Renal cortical epithelial cell (primary cell): ENCODE measurements at places on chromosomes 6 and 20. TPM values are rescaled to one million over a fixed set of nuclear protein-coding genes. Genes with fewer than 3 reads are reported as not detected.

GRCh38 chr20:48595495-48596333, 232.1 kb downstream of the PREX1 start:
- DNase-seq, result no peak

RPS10 gene
- total RNA-seq, result 755 and 4,125 TPM in 2 replicates

DNA sequence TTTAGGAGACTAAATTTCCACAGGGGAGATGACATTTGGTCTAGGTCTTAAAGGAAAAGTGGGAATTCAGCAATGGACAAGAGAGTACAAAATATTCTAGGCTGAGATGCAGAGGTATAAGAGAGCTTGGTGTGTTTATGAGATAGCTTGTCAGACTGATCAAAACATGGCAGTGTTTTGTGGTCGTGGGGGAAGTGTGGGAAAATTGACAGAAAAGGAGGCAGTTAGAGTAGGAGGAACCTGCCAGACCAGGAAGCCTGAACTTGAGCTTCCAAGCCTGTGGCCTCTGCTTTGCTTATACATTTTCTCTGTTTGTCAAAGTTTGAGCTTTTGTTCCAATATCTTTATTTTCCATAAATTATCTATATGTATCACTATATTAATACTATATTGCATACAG, 69.5 kb upstream of the MAP3K7 start:
- no peak for DNase-seq

DNA sequence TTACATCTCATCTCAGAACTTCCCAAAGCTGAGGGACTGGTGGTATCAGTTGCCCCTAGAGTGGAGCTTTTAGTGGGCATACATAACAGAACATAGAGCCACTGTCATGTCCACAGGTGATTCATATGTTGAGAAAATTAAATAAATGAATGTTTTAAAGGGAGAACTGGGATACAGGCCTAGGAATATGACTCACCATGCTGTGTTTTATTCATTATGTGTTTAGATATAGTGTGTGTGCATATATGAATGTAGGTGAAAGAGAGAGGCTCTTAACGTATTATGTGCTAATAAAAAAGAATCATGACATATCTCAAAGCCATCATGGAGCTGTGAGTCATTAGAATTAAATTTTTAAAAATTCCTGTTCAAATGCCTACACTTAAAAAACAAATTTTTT, 332.2 kb upstream of the RSPO3 start:
- DNase-seq, result no peak

DNA sequence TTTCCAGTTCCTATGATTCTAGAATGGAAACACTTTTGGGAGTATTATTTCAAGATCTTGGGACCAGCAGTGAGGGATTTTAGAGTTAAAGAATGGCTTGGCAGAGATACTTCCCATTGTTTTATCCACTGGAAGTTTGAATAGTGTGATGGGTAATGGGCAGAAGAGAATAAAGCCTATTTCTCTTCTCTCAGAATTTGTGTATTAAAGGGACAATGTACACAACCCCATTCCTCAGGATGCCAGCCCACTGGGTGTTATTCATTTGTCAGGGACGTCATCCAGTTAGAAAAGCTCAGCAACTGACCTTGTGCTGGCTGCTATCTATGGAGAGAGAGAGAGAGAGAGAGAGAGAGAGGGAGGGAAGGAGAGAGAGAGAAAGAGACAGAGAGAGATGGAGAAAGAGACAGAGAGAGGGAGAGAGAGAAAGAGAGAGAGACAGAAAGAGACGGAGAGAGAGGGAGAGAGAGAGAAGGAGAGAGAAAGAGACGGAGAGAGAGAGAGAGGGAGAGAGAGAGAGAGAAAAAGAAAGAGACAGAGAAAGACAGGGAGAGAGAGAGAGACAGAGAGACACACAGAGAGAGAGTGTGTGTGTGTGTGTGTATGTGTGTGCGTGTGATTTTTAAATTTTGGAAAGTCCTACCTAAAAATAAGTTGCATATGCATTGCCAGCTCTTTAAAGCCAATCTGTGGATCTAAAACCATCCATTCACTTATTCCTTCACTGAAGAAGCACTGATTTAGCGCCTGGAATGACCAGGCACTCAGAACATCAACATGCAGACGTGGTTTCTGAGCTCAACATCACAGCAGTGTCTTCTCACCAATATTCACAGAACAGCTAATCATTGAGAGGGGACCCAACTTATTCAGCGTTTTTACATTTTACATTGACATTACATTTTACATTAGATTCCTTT, 388.8 kb downstream of the THBS2 start:
- DNase-seq, result no peak

RMND1 gene
- total RNA-seq, result 30.4 and 35.9 TPM in 2 replicates

DNA sequence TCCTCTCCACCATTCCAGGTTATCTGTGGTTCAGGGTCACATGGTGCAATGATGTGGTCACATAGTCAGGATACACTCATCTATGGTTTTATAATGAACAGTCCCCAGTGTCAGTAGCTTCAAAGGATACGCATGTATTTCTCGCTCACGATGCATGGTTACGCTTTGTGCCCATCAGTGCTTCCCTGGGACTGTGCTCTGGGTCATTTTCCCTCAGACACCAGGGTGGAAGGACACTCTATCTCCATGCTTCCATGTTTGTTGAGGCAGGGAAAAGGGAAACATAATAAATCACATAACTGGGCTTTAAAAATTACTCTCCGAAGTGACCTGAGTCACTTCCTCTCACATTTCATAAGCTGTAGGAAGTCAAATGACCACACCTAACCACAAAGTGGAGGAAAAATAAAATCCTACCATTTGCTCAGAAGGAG, 394.8 kb upstream of the NOX3 start:
- DNase-seq, result peak; percentile 72

GRCh38 chr6:112468359-112468758, 121.2 kb downstream of the RFPL4B start:
- peak; percentile 72 for DNase-seq

DNA sequence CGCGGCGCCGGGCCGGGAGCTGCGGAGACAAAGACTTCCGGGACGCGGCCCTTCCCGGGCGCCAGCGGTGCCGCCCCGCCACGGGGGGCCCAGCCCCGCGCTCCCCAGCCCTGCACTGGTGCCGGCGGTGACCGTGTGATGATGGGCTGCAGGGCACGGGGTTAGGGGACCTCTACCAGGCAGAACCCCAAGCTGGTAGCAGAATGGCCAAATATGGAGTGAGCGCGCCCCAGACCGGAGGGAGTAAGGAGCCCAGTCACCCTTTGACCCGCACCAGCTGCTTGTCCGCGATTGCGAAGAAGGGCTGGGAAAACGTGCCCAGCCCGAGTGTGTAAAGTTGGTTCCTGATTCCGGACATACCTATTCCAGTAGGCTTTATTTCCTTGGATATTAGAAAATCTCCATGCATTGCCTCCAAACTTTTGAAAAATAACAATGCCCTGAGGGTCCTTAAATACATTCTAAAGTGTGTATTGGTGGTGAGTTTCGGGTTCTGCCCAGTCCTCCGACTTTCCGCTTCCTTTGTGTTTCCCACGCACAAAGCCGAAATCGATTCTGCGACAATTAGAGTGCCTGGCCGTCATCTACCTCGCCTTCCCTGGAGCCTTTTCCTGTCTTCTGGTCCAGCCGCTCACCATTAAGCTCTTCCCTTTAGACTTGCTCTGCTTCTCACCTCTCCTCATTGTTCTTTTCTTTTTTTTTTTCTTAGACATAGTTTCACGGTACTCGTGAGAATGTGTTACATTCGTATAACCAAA, 1.1 kb downstream of the ABRACL start:
- peak; percentile 34 for DNase-seq

DNA sequence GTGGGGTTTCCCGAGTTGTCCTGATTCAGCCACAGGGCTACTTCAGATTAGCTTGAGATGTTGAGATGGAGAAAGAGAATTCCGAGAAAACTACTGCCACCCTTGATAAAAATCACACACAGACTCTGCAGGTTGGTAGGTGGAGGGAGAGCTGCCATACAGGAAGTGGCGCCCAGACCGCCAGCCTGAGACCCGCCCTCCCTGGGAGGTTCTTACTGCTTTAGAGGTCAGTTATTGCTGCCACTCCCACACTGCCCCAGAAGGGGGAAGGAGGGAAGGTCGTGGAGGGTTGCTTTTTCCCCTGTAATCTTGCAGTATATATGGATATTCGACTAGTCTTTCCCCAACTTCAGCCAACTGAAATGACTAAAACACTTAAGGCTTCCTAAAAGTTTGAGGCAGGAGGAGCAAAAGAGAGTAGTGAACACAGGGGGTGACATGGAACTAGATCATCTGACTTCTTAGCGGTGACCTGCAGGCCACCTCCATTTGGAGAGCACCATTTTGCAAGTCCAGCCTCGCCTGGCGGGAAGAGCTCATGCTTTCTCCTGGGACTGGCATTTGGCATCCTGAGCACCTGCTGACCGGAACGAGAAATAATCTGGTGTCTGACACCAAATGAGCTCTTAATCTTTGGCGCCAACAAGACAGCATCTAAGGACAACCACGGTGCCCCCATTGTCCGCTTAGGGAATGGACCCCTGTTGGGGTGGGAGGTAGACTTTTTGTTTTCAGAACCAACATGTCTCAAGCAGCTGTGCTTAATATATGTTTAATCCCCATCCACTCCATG, 35.7 kb upstream of the SLC22A1 start:
- DNase-seq, result no peak

DNA sequence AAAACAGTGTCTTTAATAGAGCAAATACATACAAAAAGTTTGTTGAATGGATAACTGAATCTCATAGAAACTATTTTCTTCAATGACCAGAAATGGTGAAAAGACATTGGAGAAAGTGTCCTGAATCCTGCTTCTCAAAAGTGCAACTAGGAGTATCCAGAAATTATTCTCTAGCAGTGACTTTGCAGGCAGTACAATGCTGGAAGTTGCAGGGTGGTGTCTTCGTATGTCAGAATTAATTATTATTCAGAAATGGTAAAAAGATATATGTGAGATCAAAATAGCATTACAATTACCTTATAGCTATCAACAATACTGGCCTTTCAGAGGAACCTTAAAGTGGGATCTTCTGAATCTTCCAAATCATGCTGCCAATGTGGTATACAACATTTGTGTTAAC, 10.0 kb downstream of the FRK start:
- DNase-seq, result no peak

GRCh38 chr6:125512621-125513020, 210.9 kb upstream of the HDDC2 start:
- DNase-seq, result peak; percentile 18
